Liver (tissue), 10 donors: ENCODE measurements at places on chromosomes 2 and 18. TPM values are rescaled to one million over a fixed set of nuclear protein-coding genes. Genes with fewer than 3 reads are reported as not detected.

DNA sequence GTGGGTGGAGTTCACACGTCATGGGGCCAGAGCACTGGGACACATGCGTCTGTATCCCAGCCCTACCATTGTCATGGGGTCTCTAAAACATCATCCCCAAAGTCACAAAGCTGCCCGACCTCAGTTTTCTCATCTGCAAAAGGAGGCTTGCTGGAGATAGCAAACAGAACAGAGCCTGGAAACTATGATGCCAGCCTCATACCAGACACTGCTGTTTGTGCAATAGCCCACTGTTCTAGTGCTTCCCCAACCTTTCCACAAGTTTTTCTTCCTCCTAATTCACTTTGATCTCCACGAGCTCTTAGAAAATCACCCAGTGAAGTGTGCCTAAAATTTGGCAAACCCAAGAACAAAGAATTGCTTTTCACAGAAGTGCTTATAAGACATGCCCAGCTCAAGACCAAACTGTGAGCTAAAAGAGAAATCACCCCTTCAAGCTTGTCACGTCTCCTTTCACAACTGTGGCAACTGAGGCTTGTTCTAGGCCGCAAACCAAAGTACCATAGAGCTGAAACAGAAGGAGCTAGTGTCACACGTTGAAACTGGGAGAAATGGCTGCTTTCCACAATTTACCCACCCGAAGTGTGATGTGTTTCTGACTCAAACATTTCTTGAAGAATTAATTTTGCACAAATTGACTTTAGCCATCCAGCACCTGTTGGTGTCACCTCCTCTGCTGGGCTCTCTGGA is 162.7 kb upstream of the ID2 start:
- no peak overlapping the region for H3K27ac ChIP-seq
- H3K4me3 ChIP-seq, result no peak overlapping the region
- no peaks in the 10 kb centered on the region for H3K27me3 ChIP-seq
- no peaks in the 10 kb centered on the region for H3K4me1 ChIP-seq
- no peaks in the 10 kb centered on the region for H3K36me3 ChIP-seq
- DNase-seq, result no peak

DNA sequence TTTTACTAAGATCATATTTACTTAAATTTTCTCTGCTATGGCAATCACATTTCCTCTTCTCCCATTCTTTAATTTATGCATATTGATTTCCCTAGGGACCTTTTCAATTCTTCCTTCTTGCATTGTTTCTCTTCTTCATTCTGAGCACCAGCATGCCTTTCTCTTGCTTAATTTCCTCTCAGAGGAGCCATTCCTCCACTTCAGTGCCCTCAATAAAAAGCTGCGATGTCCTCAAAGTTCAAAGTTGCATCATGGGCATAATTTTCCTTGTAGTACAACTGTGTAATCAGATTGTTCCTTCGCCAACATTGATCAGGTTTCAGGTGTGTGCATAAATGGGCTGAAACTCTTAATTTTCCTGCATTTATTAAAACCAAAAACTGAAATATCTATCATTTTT is 21.8 kb upstream of the CD226 start:
- H3K4me1 ChIP-seq, result no peaks in the 10 kb centered on the region
- no peak overlapping the region for H3K4me3 ChIP-seq
- no peak overlapping the region for H3K27ac ChIP-seq
- H3K36me3 ChIP-seq, result no peaks in the 10 kb centered on the region
- no peaks in the 10 kb centered on the region for H3K27me3 ChIP-seq
- no peak for DNase-seq

- no peaks in the 10 kb centered on the region for H3K4me1 ChIP-seq
- no peaks in the 10 kb centered on the region for H3K27me3 ChIP-seq
- H3K27ac ChIP-seq, result no peak overlapping the region
- no peak for DNase-seq
These were observed 453.4 kb downstream of the BCL11A start for GRCh38 chr2:60100034-60100433.

- DNase-seq, result no peak
- H3K27ac ChIP-seq, result no peak overlapping the region
- H3K27me3 ChIP-seq, result no peaks in the 10 kb centered on the region
- no peaks in the 10 kb centered on the region for H3K36me3 ChIP-seq
- H3K4me1 ChIP-seq, result no peaks in the 10 kb centered on the region
These were observed 103.0 kb downstream of the AFF3 start for GRCh38 chr2:100039291-100039980.

DNA sequence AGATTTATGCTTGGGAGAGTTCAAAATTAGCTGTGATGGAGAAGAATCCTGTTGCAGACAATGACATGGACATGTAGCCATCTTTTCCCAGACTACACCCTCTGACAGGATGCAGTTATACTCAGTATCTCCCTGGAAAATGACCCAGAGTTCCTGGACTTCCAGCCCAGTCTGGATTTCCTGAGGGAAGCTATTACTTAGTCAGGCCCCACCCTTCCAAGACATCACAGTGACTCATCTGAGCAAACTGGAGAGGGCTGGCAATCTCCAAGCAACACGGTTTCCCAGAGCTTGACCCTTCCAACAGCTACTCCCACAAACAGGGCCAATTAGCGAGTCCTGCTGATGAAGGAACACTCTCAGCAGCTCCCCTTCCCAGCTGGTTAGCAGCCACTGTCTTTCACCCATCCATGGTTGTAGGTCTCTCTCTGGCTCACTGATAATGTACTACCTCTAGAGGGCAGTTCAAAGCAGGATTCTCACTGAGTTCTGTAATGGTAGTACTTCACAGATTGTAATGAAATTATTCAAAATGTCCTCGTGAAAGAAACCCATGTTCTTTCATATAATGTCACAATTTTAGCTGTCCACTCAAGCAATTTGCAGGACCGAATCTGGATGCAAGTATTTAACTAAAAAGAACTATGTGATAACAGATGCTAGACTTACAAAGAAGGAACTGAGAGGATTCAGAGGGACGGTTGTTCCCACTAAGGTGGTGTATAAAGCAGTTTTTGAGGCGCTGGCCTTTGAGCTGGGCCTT is 110.2 kb downstream of the MDH1 start:
- H3K36me3 ChIP-seq, result no peaks in the 10 kb centered on the region
- H3K4me3 ChIP-seq, result no peak overlapping the region
- H3K27ac ChIP-seq, result peak overlapping the region; percentile 44
- no peak for DNase-seq

GRCh38 chr2:201344663-201345366 is 12.3 kb downstream of the FLACC1 start:
- H3K4me1 ChIP-seq, result no peaks in the 10 kb centered on the region
- no peaks in the 10 kb centered on the region for H3K36me3 ChIP-seq
- no peak overlapping the region for H3K4me3 ChIP-seq
- no peak overlapping the region for H3K27ac ChIP-seq
- DNase-seq, result no peak

DNA sequence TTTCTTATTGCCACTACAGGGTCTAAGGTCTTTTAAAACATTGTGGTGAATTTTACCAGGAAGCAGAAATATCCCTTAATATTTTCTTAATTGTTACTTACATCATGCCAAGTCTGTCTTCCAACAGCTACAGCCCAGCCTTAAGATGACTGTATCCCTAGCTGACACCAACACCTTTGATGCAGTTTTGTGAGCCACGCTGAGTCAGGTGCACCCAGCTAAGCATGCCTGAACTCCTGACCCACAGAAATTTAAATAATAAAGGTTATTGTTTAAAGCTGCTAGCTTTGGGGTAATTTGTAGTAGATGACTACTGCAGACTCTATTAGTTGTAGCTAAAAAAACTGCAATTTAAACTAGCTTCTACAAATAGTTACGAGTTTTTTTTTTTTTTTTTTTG is 1757.9 kb upstream of the LRRTM1 start:
- H3K4me3 ChIP-seq, result no peak overlapping the region
- no peaks in the 10 kb centered on the region for H3K4me1 ChIP-seq
- no peak for DNase-seq
- H3K27ac ChIP-seq, result no peak overlapping the region
- H3K36me3 ChIP-seq, result no peaks in the 10 kb centered on the region
- H3K27me3 ChIP-seq, result no peaks in the 10 kb centered on the region

- H3K4me1 ChIP-seq, result no peaks in the 10 kb centered on the region
- no peak for DNase-seq
- no peaks in the 10 kb centered on the region for H3K27me3 ChIP-seq
- H3K36me3 ChIP-seq, result no peaks in the 10 kb centered on the region
These were observed 542.1 kb downstream of the PID1 start for GRCh38 chr2:228728961-228729360.

DNA sequence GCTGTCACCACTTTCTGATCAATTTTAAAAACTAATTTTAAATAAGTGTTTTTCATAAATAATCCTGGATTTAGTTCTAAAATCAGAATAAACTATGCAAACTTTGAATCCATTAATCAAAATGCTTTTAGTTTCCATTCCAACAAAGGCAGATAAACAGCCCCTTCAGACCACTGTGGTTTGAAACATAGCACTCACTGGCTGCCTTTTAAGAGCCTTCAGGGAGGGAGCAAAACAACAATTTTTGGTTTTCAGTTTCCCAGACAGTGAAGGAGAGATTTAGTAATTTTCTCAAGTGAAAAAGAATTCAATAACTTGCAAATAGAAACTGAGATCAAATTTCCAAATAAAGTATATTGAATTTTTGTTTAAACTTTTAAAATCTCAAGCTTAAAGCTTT is 46.1 kb downstream of the CDK15 start:
- H3K4me3 ChIP-seq, result no peak overlapping the region
- no peak overlapping the region for H3K27ac ChIP-seq
- no peaks in the 10 kb centered on the region for H3K4me1 ChIP-seq
- no peaks in the 10 kb centered on the region for H3K36me3 ChIP-seq
- no peaks in the 10 kb centered on the region for H3K27me3 ChIP-seq
- no peak for DNase-seq

- H3K36me3 ChIP-seq, result peaks cover 2% of the 10 kb centered on the region
- H3K27ac ChIP-seq, result no peak overlapping the region
- H3K4me1 ChIP-seq, result peaks cover 18% of the 10 kb centered on the region
- H3K4me3 ChIP-seq, result no peak overlapping the region
- DNase-seq, result no peak
- no peaks in the 10 kb centered on the region for H3K27me3 ChIP-seq
These were observed 38.4 kb upstream of the GMCL1 start for GRCh38 chr2:69791045-69791444.

GRCh38 chr2:190352668-190353536 is 9.5 kb downstream of the INPP1 start:
- H3K36me3 ChIP-seq, result no peaks in the 10 kb centered on the region
- H3K4me3 ChIP-seq, result no peak overlapping the region
- peak; percentile 67 for DNase-seq
- H3K27me3 ChIP-seq, result no peaks in the 10 kb centered on the region
- peak overlapping the region; percentile 92 for H3K27ac ChIP-seq
- peaks cover 30% of the 10 kb centered on the region for H3K4me1 ChIP-seq

GRCh38 chr2:151508519-151508918 is 98.8 kb downstream of the RIF1 start:
- H3K27ac ChIP-seq, result no peak overlapping the region
- H3K27me3 ChIP-seq, result no peaks in the 10 kb centered on the region

DNA sequence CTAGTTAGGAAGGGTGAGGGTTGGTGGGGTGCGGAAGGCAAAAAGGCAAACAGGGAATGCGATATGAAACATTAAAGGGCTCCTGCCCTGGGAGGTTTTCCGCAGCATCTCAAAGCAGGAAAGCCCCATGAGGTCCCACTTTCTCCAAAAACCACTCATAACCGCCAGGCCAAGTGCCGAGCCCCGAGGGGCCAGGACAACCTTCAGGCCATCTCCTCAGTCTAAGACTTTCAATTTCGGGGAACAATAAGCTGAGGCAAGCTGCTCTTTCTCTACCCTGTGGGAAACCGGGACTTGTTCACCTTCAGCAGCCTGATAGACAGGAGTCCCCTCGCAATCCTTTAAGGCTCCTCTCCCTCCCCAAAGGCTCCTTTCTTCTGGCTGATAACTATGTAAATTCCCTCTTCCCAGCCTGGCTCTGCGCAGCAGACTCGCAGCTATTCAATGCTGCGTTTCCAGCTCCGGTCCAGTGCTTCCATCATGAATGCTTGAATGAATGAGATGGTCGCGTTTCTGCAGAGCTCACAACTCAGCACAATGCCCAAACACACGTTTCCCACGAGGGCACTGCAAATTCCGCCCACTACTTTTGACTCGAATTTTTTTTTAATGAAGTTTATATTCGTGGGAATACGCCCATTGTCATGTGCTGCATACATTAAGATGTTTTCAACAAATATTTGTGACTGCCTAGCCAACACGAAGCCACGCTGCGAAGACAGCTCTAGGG is 1.4 kb downstream of the LAMA1 start:
- DNase-seq, result no peak
- H3K36me3 ChIP-seq, result no peaks in the 10 kb centered on the region
- H3K4me1 ChIP-seq, result peaks cover 16% of the 10 kb centered on the region
- H3K27ac ChIP-seq, result no peak overlapping the region

GRCh38 chr2:65077898-65078297 is 21.7 kb downstream of the CEP68 start:
- H3K27me3 ChIP-seq, result no peaks in the 10 kb centered on the region
- H3K27ac ChIP-seq, result no peak overlapping the region
- H3K4me1 ChIP-seq, result peaks cover 23% of the 10 kb centered on the region
- no peak overlapping the region for H3K4me3 ChIP-seq

GRCh38 chr2:79393806-79394484 is 118.9 kb upstream of the CTNNA2 start:
- H3K27ac ChIP-seq, result no peak overlapping the region
- H3K4me3 ChIP-seq, result no peak overlapping the region
- DNase-seq, result no peak
- H3K36me3 ChIP-seq, result no peaks in the 10 kb centered on the region
- H3K27me3 ChIP-seq, result no peaks in the 10 kb centered on the region

- H3K27ac ChIP-seq, result no peak overlapping the region
- H3K4me3 ChIP-seq, result no peak overlapping the region
- no peak for DNase-seq
- no peaks in the 10 kb centered on the region for H3K36me3 ChIP-seq
These were observed 39.3 kb upstream of the ITSN2 start for GRCh38 chr2:24399434-24400206.

DNA sequence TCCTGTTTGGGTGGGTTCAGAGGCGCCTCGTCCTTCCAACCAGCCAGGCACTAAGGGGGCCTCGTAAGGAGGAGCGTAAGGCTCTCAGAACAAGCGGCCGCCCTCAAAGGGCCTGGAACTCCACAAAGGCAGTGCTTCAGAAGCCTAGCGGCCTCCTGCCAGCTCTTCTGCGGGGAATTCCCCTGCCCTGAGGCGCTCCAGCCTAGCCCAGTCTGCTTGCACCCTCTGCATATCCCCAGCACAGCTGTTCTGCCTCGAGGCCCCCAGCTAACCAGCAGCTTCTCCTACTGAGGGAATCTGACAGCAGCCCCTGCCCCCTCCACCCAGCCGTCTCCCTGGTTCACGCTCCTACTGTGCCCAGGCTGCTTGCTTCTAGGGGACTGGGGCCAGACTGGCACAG is 265.9 kb downstream of the TFCP2L1 start:
- DNase-seq, result peak; percentile 24
- no peaks in the 10 kb centered on the region for H3K36me3 ChIP-seq
- no peaks in the 10 kb centered on the region for H3K4me1 ChIP-seq
- H3K27ac ChIP-seq, result no peak overlapping the region

DSC1 gene
- total RNA-seq, result not detected

C2orf80 gene
- not detected for total RNA-seq

SERPINB2 gene
- 1.7 TPM for total RNA-seq

NPAS2 gene
- total RNA-seq, result 8.0 TPM

CSRNP3 gene
- 2.2 TPM for total RNA-seq

SCYGR4 gene
- total RNA-seq, result not detected

SLC4A5 gene
- total RNA-seq, result 0.42 TPM

EGR4 gene
- not detected for total RNA-seq
